ENCODE measurements at places on chromosomes 5 and 9.

- DNase-seq, result no peak
Measured at GRCh38 chr5:172052450-172053236, 46.2 kb upstream of the FBXW11 start.

- DNase-seq, result no peak
Measured at GRCh38 chr5:96930058-96930457, 5.8 kb upstream of the LNPEP start.

GRCh38 chr5:97877588-97877987, 694.5 kb upstream of the RIOK2 start:
- DNase-seq, result no peak

DNA sequence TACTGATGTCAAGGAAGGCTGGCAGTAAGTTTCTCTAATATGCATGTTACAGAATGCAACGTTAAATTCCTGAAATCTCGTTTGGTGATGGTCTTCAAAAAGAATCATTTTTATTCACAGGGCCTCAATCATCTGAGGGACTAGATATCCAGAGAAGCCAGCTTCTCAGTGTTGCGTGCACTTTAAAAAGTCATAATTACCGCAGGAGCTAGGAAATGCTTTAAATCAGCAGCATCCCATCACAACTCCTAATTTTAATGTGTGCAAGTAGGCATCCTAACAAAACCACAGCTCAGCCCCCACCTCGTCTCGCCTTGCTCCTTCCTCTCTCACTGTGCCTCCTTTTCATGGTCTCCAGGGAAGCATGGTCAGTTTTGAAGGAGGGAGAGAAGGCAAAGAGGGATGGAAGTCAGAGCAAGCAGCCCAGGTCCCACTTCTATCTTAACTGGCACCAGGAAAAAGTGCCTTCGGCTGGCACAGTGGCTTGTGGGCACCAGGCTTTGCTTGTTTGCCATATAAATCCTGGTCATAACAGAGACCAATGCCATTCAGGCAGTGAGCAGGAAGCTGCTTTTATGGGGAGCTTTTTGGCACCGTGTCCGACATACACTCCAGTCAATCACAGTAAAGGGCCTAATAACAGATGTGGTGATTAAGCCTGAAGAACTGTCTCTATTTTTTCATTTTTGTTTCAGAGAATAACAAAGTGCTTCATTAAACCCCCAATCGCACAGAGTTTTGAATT, 21.4 kb downstream of the MEGF10 start:
- no peak for DNase-seq

Data from left kidney (tissue), 8 donors.